ENCODE measurements at places on chromosomes 13 and 19.

GRCh38 chr13:97695684-97696083 lies 257.8 kb upstream of the IPO5 start:
- no peak for DNase-seq

DNA sequence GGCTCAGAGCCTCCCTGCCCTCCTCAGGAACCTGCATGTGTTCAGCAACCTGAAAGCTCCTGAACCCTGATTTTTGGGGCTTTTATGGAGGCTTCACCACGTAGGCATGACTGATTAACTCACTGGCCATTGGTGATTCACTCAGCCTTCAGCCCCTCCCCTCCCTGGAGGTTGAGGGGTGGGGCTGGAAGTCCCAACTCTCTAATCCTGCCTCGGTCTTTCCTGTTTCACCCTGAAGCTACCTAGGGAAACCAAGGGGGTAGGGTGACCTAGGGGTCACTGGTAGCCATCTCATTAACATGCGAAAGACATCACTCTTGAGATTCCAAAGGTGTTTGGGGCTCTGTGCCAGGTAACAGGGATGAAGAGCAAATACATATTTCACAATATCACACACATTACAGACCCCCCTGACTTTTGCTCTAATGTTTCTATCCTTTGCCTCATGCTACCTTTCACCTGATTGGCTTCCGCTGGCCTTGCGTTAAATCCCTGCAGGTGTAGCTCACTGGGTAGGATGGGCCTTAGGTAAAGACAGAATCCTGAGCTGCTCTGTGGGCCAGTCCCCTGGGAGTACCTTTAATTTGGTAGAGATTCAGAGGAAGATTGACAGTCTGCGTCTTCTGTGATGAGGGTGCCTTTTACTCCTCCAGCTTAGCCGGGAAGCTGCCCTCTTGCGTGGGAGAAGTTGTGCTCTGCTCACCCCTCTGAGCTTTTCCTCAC lies 260.6 kb downstream of the ATP8A2 start:
- no peak for DNase-seq

DNA sequence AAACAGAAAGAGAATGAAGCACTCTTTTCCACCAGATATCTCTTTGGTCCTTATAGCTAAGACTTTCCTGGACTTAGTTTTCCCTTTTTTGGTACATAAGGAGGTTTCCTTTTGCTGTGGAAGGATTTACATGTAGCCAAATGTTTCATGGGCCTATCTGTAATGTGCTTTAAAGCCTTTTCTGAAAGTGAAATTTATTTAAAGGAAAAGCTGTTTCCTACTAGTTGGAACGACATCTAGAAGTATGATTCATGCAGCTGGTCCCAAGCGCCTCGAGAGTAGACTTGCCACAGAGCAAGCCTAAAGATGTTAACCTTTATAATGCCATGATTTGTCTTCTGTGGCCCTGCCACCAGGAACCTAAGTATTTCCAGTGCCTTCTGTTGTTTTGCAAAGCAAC lies 390.3 kb downstream of the DLEU7 start:
- DNase-seq, result no peak

DNA sequence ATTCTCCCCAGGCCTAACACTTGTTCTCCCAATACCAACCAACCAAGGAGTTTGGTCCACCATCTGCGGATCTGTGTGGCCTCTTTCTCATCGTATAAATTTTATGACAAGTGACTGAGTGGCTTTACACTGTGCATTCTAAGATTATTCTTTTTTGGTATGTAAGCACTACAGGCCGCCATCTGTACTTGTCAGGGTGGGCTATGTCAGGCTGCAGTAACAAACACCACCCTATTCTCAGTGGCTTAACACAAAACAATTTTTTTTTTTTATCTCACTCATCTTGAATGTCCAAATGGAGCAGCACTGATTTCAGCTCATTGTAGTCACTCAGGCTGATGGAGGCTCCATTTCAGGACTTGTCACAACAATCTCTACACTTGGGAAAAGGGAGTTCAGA lies 412.7 kb upstream of the MIR17HG start:
- DNase-seq, result no peak

GRCh38 chr13:51539887-51540286 lies 44.4 kb upstream of the WDFY2 start:
- no peak for DNase-seq

GRCh38 chr13:85411591-85411990 lies 387.6 kb downstream of the SLITRK6 start:
- DNase-seq, result no peak

GRCh38 chr19:4871711-4872110 lies 4.2 kb upstream of the PLIN3 start:
- no peak for DNase-seq

DNA sequence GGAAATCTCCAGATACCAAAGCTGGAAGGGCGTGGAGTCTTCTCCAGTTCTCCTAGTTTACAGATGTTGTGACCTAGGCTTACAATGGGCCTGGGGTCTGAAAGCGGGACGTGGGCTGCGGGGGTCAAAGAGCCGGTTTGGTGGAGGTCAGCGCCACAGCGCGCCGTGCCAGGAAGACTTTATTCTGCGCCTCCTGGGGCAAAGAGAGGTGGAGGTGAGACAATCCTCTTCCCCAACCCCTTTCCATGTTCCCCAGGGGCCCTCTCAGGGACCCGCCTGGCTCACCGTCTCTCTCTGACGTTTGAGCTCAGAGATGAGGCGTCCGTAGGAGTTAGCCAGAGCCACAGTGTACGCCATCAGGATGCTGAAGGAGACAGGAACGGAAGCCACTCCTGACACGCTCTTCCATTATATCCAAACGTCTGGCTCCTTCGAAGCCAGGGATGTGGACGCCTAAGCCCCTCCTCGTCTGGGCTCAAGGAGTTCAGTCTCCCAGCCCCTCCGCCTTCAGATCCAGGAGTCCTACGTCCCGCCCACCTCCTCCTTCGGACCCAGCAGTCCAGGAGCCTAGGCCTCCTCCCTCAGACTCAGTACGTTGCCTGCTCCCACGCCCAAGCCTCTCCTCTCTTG lies 776 bp upstream of the LENG1 start:
- no peak for DNase-seq

- no peak for DNase-seq
These were observed 7.4 kb downstream of the GPC6 start for GRCh38 chr13:93233997-93234416.

- no peak for DNase-seq
These were observed 166.6 kb downstream of the SLITRK6 start for GRCh38 chr13:85632526-85633195.

- no peak for DNase-seq
These were observed 2.6 kb upstream of the TIMM13 start for GRCh38 chr19:2429917-2430535.

- no peak for DNase-seq
These were observed 84.3 kb downstream of the NUFIP1 start for GRCh38 chr13:44904967-44905366.

DNA sequence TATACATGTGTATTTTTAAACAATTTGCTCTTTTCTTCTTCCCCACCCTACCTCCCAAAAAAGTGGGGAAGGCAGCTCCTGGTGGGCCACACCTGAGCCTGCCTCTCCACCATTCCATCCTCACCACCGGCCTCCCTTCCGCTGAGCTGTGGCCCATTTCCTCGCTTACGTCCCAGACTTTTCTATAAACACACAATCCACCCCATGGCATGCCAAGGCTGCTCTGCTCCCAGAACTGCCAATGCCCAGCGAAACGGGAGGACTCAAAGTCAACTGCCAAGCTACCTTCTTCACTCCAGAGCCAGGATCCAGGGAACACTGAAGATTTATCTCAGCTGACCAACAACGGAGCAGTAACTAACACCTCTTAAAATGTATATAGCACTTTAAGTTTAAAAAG lies 2.8 kb downstream of the N4BP2L1 start:
- DNase-seq, result no peak

GRCh38 chr13:101425623-101426022 lies 9.3 kb upstream of the NALCN start:
- DNase-seq, result no peak

GRCh38 chr13:108313382-108313781 lies 43.9 kb downstream of the TNFSF13B start:
- no peak for DNase-seq

DNA sequence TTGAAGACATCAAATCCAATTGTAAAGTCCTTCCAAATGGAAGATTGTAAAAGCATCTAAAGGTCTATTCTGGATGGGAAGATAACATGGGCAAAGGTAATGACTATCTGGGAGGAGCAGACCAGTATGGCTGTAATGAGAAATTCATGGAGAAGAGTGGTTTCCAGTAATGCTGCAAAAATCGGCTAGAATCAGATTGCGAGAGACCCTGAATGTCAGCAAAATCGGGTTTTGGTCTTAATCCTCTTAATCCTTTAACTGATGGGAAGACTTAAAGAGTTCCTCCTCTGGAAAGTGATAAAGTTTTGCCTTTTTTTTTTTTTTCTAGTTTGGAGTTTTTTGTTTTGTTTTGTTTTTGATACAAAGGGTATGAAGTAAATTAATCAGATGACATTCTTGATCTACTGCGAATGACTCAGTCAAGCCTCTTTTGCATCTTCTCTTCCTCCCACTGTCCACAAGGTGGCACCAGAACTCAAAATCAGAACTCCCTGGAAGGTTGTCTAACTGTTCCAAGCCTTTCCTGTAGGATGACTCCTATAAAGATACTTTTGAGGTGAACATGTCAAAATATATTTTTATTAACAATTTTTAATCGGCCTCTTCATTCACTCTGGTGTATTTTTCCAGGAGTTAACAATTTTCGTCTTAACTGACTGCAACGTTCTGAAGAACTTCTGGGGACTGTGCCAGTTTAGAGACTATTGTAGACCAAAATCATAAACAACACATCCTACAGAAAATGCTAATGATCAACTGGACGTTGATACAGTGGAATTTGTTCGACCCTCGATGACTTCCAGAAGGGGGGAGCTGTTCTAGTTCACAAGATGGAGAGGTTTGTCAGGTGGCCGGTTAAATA lies 213.3 kb upstream of the MIR17HG start:
- peak; percentile 73 for DNase-seq

- DNase-seq, result no peak
These were observed 18.1 kb downstream of the DPP9 start for GRCh38 chr19:4705413-4706131.

- DNase-seq, result no peak
These were observed 20.0 kb downstream of the UCHL3 start for GRCh38 chr13:75569576-75569975.

- DNase-seq, result no peak
These were observed 81.2 kb upstream of the WASF3 start for GRCh38 chr13:26476111-26476781.

DNA sequence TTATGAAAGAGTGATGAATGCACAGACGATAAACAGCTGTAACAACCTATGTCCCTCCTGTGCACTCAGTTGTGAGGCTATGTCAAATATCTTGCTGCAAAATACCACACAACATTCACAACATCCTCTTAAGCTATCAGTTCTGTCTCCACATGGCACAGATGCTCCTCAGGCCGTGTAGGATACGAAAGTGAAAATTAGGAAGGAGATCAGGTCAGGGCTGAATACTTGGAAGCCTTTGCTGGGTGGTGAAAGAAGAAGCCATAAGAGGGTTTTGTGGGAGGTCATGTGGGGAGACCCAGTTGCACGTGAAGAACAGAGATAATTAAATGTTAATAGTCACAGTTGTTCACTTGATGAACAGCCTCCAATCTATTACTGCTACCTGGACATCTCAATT lies 58.9 kb downstream of the RXFP2 start:
- DNase-seq, result no peak

DNA sequence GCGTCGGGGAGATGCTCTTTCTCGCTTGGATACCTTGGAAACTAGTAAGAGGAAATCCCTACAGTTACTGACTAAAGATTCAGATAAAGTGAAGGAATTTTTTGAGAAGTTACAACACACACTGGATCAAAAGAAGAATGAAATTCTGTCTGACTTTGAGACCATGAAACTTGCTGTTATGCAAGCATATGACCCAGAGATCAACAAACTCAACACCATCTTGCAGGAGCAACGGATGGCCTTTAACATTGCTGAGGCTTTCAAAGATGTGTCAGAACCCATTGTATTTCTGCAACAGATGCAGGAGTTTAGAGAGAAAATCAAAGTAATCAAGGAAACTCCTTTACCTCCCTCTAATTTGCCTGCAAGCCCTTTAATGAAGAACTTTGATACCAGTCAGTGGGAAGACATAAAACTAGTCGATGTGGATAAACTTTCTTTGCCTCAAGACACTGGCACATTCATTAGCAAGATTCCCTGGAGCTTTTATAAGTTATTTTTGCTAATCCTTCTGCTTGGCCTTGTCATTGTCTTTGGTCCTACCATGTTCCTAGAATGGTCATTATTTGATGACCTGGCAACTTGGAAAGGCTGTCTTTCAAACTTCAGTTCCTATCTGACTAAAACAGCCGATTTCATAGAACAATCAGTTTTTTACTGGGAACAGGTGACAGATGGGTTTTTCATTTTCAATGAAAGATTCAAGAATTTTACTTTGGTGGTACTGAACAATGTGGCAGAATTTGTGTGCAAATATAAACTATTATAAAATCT lies 2.7 kb upstream of the KCNRG start:
- no peak for DNase-seq

DNA sequence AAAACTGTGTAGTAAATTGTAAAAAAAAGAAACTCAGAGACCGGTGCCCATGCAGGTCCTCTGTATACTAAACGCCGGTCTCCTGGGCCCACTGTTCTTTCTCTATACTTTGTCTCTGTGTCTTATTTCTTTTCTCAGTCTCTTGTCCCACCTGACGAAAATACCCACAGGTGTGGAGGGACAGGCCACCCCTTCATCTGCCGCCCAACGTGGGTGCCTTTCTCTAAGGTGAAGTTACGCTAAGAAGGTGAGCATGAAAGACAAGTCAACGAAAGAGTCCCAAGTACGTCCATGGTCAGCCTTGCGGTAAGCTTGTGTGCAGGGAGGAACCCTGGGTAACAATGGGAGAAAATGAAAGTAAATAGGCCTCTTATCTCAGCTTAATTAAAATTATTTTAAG lies 48.0 kb upstream of the WASF3 start:
- no peak for DNase-seq
